ENCODE measurements at places on chromosomes 12 and 14.

DNA sequence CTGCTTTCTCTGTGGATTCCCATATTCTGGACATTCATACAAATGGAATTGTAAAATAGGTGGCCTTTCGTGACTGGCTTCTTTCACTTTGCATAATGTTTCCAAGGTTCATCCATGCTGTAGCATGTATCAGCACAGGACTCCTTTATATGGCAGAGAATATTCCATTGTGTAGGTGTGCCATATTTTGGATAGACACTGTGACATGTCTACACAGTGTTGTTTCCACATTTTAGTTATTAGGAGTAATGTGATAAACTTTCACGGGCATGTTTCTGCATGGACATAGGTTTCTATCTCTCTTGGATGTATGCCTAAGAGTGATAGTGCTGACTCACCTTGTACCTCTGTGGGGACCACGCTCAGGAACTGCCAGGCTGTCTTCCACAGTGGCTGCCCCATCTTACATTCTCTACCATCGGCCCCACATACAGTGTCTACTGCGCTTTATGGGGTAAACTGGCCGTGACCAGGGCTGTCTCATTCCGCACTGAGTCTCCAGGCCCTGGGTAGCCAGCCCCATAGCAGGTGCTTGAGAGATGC, 7.1 kb upstream of the KRT84 start:
- DNase-seq, result no peak

DNA sequence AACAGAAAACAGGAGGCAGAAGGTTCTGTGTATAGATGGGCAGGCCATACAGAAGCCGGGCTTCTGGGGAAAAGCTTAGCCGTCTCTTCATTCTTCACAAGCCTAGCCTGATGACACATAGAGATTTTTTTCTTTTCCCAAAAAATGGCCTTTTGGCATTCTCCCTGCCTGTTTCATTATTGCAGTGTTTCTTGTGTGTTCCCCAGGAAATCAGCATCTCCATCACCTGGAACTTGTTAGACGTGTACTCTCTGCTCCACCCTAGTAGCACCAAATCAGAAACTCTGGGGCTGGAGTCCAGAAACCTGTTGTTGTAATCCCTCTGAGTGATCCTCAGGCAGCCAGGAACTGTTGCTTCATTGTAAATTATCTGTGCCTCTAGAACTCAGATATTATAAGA, 388.1 kb downstream of the CCDC91 start:
- no peak for DNase-seq

DNA sequence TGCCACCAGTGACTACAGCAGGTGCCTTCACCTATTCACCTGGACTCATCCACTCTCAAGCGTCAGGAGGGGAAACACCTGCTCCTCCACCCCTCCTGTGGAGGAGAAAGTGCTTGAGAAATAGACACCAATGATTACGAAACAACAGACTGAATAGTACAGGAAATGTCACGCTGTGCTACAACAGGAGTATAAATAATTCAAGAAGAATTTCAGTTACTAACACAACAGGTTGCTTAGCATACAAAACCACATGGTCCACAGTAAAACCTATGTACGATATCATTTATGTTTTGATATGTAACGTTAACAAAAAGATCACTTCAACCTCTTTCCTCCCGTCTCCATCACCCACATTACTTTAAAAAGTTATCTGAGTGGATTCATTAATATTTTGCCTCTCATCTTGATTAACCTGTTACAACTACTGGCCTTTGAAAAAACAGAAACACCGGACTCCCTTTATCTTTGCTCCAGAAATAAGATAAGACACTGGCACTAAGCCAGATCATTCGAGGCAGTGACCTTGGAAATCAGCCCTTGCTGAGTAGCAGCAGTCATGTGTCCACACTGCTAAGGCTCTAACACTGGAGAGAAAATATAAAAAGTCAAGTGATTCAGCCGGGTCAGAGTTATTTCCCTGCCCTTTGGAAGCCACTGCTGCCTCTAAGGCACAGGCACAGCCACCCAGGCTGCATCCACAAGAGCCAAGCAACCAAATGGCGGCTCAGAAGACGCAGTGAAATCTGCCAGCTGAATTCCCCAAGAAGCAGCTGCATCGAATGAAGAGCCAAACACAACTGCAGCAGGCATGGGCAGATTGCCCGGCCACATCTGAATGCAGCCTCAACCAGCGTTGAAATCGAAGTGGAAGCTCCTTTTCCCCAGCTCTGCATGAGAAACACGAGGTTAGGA, 40.9 kb downstream of the NT5DC3 start:
- DNase-seq, result peak; percentile 61

GRCh38 chr12:116094475-116094874, 183.0 kb downstream of the MED13L start:
- no peak for DNase-seq

- DNase-seq, result peak; percentile 28
Measured at GRCh38 chr12:13198876-13199275, 2.4 kb downstream of the EMP1 start.

GRCh38 chr12:67531051-67531450, 117.5 kb upstream of the DYRK2 start:
- no peak for DNase-seq

DNA sequence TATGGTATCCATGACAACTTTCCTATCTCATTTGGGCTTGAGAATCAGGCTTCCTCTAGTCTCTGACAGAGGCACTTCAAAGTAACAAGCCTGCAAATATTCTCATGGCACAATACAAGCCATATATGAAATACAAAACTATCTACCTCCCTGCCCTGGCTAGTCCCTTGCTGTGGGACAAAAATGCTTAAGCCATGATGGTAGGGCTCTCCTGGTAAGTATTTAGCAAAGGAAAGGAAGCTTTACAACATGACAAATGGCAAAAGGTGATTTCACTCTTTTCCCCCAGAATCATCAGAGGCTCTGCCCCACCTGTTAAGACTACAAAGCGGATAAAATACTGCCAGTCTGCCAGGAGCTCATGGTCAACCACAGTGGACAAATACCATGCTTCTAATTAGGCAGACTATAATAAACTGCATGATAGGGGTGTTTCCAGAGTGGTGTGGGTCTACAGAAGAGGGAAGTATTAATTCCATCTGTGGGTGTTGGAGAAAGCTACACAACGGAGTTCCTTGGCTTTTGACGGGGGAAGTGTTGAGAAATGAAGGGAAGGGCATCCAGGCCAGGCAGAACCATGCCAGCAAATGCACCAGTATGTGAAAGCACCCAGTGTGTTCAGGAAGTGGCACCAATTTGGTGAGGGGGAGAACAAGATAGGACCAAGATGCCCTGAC, 92.9 kb downstream of the SPTSSA start:
- DNase-seq, result no peak

DNA sequence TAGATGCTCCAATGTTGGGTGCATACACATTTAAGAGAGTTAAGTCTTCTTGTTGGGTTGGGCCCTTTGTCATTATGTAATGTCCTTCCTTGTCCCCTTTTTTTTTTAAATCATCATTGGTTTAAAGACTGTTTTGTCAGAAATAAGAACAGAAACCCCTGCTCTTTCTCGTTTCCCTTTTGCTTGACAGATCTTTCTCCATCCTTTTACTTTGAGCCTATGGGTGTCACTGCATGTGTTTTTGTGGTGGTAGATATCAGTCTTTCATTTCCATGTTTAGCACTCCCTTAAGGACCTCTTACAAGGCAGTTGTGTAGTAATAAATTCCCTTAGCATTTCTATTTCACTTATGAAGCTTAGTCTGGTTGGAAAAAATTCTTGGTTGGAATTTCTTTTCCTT, 47.4 kb downstream of the RTN1 start:
- no peak for DNase-seq

DNA sequence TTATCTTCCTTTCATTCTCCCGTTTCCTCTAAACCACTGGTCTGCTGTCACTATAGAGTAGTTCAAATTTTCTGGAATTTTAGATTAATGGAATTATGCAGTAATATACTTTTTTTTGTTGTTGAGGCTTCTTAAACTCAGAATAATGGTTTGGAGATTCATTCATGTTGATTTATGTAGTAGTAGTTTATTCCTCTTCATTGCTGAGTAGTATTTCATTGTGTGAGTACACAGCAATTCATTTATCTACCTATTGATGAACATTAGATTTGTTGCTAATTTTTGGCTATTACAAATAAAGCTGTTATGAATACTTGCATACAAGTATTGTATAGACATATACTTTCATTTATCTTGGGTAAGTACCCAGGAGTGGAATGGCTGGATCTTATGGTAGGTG, 7.2 kb downstream of the RASSF8 start:
- no peak for DNase-seq

- DNase-seq, result no peak
Measured at GRCh38 chr12:93855261-93855660, 178.1 kb downstream of the CRADD start.

GRCh38 chr14:105466531-105467248, 7.9 kb upstream of the CRIP2 start:
- DNase-seq, result no peak

DNA sequence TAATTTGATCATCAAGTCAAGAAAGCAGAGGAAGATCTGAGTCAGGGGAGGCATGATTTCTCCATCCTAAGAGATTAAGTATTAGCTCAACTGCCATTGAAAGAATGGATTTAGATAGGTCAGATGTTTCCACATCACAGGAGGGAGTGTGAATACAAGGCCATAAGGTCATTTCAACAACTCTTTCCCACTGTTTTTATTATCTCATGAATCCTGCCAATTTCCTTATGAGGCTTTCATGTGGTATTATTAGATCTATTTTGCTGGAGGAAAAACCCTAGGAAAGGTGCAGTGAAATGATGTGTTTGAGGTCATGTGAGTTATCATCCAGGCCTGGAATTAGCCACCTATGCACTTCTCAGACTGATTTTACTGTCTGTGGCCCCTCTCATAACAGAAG, 269.0 kb downstream of the NOVA1 start:
- no peak for DNase-seq

- DNase-seq, result no peak
Measured at GRCh38 chr12:130391186-130391585, 53.5 kb downstream of the PIWIL1 start.

GRCh38 chr12:106894774-106895173, 60.9 kb upstream of the TMEM263 start:
- DNase-seq, result no peak

GRCh38 chr12:110896559-110896958, 23.8 kb downstream of the MYL2 start:
- DNase-seq, result no peak

- DNase-seq, result no peak
Measured at GRCh38 chr12:34346372-34347034, 324.2 kb downstream of the ALG10 start.

- DNase-seq, result no peak
Measured at GRCh38 chr12:93243382-93243688, 134.4 kb upstream of the NUDT4 start.

DNA sequence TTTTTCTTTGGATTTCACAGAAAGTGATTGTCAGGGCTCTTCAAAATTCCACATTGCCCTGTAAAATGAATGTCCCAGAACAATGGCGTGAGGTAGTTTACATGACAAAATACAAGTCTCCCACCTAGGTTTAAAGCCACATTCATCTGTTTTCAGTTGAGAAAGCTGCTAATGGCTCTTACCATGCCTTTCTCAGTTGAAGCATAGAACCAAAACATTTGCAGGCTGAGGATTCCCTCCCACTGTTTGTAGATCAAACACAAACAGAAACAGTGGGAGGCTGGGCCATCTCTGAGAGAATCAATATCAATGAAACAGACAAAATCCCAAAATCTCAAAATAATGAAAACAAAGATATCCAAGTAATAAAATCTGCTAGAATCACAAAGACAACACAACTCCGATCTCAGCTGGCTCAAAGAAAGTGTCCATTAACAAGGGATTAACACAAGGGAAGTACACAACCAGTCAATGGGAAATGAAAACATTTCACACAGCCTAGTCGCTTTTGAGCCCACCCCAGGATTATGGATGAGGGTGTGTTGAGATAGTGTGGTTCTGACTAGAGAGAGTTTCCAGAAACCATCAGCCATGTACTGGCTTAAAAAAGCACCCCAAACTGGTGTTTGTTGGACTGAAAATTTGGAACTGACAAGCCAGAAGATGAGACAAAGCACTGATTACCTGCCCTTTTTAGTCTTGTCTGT, 54.5 kb upstream of the TMEM260 start:
- no peak for DNase-seq

DNA sequence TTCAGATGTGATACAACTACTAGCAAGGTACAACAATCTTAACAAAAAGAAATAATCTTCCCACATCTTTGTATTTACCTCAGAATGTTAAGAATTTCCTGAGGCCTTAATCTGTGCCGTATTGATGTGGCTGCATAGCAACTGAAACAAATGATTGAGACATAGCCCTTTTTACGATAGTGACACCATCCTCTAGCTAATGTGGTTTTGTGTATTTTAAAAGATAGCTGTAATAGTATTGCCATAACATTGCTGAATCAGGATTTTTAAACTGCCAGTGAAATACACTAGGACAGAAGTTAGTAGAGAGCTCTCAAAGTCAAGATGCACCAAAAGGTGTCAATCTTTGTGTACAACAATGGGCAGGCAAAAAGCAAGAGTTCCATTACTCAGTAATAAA, 11.9 kb downstream of the NPAS3 start:
- no peak for DNase-seq

DNA sequence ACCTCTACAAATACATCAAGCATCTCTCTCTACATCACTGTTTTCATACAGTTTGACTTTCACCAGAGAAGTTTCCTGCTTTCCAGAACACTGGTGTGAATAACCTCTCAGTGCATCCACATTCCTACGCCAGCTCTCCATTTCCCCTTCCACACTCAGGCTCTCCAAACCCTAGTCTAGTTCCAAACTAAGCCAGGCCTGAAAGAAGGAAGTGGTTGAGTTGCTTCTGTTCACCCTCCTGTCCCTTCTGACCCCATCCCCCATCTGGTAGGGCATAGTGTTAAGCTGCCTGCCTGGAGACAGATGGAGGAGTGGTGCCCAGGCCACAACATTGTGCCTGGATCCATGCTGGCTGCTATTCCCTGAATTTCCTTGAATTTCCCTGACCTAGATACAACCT, 132.4 kb downstream of the GPR65 start:
- DNase-seq, result no peak

DNA sequence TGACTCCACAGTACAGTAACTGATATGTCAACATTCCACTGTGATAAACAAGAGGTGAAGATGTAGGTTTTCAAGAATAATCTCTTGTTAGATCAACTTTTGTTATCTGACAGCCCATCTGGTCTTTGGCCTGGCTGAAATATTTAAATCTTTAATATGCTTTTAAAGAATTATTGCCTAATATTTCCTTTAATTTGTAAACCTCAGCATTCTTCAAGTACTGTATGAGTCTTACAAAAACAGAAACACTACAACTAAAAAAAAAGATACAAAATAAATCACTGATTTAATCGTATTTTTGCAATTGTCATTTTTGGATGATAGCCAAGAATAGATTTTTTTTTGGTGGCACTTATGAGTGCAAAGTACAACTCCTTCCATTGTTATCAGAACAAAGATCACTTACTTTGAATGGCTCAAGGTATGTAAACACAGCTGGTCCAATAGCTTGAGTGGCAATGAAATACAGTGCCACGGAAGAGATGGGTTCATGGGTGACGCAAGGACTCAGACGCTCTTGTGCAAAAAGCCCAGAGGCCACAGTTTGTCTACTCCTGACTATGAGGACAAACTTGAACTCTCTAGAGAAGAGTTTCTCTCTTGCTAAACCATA, 109.5 kb downstream of the PAX9 start:
- no peak for DNase-seq
